ENCODE measurements at places on chromosomes 1 and 21.
A peak's percentile ranks its signal among the peaks of the same experiment; 100 is the strongest.

DNA sequence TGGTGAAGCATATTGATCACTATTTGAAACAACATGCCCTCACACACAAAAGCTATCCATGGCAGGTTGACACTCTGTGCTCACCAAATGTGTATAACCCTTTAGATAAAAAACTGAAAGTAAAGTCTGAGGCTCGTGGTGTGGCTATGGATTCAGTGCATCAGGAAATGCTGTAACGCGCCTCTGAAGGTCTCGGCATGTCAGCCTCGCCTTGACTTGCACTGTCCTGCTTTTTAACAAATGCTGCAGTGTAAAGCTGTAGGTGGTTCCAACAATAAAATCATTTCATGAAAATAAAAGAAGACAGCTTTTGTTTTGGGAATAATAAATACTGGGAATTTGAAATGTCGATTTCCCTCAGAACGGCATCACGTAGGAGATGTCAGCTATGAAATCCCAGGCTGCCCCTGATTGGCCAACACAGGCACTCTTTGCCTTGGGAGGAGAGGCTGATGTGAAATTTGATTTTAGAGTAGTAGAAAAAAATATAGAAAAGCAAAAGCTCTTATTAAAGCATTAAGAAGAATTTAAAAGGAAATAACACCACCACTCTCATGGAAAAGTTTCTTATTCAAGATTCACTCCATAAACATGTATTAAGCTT, 168.2 kb downstream of the DSCAM start:
- no peak for DNase-seq

GRCh38 chr1:91712981-91713841, 172.7 kb downstream of the TGFBR3 start:
- DNase-seq = no peak

GRCh38 chr1:201487742-201488141, 18.8 kb upstream of the PHLDA3 start:
- DNase-seq = no peak

DNA sequence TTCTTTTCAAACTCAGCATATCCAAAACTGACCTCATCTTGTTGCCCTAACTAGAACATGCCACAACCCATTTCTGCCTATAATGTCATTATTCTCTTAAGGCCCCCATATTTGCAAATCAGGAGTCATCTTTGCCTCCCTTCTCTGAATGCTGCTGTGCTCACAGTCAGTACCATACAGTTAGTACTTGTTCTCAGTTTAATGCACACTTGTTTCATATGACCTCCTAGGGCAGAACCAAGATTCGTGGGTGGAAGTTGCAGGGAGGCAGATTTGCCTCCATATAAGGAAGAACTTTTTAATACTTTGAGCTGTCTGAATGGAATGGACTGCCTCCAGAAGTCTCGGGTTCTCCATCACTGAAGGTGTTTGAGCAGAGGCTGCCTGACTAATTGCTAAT, 9.2 kb downstream of the CAP1 start:
- DNase-seq = peak; percentile 61

- DNase-seq = no peak
These were observed 69.4 kb downstream of the TCP10L start for GRCh38 chr21:32515874-32516273.

DNA sequence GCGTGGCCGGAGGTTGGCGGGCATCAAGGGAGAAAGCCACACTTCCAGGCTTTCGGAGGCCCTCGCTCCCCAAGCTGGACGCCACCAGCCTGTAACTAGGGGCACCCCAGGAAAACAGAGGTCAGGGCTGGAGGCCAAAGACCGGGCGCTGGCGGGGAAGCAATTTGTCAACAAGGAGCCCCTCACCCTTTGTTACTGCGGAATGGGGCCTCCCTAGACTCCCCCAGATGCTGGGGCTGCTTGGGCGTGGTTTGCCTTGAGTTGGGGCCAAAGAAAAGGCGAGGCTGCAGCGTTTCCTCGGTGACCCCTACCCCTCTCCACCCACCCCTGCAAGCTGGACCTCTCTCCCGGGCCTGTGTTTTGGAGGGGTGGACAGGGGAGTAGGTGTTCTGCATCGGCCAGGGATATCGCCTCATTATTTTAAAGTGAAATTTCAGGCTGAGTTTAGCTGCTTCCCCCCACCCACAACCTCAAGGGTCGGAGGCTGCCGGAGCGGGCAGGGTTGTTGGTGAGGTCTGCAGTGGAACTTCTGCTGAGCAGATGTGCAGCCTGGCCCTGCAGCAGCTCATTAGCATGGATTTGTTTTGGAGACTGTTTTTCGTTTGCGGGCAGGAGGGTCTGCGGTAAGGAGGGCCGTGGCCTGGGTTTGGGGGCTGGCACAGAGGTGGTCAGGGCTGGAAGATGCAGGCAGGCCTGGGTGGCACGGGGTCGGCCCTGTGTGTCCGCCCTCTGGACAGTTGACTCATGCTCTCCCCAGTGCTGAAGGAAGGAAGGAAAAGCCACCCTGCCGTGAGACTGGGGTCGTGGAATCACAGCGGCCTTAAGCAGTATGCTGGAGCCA, 1.5 kb downstream of the NBL1 start:
- no peak for DNase-seq

DNA sequence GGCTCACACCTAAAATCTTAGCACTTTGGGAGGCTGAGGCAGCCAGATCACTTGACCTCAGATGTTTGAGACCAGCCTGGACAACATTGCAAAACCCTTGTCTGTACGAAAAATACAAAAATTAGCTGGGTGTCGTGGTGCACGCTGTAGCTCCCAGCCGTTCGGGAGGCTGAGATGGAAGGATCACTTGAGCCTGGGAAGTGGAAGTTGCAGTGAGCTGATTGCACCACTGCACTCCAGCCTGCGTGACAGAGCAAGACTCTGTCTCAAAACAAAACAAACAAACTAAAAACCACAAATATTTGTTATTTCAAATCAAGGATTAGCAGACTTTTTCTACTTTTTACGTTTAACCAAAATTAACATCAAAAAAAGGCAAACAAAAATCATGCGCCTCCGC, 31.3 kb downstream of the INKA2 start:
- DNase-seq = no peak

DNA sequence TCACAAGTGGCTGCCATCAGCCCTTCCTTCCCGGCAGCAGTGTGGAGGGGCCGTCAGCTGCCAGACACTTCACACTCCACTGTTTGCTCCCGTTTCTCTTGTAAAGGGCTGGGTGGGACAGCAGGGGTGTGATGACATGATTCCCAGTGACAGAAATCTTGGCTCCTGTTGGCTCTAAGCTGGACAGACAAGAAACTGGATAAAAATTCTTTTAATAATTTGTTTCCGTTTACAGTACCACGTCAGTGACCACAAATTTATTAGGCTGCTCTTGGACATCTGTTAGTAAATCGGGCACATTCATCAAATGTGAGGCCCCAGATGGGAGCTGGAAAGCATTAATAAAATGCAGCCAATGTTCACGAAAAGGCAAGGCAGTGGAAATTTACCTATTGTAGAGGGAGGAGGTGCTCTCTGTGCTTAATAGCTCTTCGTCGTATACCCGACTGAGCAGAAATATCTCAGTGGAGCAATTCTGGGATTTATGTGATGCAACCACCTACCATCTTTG, 353.7 kb upstream of the GREM2 start:
- DNase-seq = no peak

- no peak for DNase-seq
These were observed 841 bp downstream of the SNX27 start for GRCh38 chr1:151612501-151613281.

DNA sequence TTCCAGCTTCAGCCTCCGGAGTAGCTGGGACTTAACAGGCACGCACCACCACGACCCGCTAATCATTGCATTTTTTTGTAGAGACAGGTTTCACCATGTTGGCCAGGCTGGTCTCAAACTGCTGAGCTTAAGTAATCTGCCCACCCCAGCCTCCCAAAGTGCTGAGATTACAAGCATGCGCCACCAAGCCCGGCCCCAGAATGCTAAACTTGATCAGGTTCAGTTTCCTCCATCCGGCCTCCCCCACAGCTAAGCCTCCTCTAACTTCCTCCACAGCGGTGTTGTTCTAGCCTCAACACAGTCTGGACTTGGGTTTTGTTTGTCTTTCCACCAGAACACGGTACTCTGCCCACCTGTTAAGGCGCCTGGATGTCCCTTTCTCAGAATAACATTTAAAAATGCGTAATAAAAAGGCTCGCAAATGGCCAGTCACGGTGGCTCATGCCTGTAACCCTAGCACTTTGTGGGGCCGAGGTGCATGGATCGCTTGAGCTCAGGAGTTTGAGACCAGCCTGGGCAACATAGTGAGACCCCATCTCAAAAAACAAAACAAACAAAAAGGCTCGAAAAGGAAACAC, 2.4 kb downstream of the PARP1 start:
- no peak for DNase-seq
